Activated CD4-positive, alpha-beta memory T cell treated with anti-CD3 and anti-CD28 coated beads for 36 hours (primary cell): ENCODE measurements at places on chromosomes 11 and 22.
A peak's percentile ranks its signal among the peaks of the same experiment; 100 is the strongest.

GRCh38 chr11:125588505-125588904 is 4.1 kb upstream of the STT3A start:
- no peak for DNase-seq

DNA sequence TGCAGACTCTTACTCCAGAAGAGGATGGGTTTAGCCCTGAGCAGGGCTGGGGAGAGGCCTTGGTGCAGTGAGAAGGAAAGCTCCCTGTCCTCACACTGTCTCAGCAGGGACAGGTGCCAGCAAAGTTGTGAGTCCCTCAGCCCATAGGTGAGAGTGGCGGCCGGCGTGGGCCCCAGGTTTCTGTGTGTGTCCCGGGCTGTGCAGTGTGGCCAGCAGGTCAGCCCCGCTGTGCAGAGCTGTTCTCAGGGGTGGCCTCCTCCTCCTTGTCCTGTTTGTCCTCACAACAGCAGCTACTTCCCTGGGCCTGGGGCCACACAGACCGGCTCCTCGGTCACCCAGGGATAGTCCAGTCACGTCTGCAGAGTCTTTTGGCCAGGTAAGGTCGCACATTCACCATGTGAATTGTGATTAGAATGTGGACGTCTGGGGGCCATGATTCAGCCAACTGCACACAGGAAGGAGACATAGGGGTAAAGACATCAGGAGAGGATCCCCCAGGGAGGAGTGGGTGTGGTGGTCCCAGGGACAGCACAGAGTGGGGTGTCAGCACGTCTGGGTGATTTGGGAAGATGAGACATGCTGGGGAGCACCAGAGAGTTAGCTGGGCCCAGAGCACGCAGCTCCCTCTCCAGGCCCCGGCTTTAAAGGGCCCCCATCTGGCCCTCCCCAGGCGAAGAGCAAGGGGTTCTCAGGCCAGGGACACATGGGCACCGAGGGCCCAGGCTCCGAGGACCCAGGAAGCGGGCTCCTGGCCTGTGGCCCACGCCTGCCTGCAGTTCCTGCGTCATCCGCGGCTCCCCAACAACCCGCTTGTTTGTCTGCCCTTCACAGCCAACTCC is 81.6 kb downstream of the MYEOV start:
- no peak for DNase-seq

DNA sequence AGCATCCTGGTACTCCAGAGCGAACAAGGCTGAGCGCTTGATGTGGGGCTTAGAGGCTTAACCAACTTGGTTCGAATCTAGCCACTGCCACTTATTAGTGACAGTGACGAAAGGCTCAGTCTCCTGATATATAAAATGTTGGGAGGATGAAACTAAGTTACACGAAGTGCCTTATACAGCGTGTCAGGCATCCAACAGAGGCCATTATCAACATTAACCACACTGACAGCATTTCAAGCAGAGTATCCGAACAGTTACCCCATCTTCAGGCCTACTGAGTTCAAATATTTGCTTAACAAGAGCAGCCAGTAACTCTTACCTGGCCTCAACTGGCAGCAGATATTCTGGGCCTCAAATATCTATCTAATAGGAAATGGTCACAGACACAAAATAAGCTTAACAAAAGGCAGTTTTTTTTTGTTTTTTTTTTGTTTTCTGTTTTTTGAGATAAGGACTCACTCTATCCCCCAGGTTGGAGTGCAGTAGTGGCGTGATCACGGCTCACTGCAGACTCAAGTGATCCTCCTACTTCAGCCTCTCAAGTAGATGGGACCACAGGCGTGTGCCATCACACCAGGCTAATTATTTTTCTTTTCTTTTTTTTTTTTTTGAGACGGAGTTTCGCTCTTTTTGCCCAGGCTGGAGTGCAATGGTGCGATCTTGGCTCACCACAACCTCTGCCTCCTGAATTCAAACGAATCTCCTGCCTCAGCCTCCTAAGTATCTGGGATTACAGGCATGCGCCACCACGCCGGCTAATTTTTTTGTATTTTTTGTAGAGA is 2.9 kb downstream of the SERPIND1 start:
- DNase-seq = no peak

- no peak for DNase-seq
These were observed 11.7 kb upstream of the MPEG1 start for GRCh38 chr11:59224351-59224928.

GRCh38 chr11:28911829-28912228 is 803.6 kb downstream of the METTL15 start:
- no peak for DNase-seq

DNA sequence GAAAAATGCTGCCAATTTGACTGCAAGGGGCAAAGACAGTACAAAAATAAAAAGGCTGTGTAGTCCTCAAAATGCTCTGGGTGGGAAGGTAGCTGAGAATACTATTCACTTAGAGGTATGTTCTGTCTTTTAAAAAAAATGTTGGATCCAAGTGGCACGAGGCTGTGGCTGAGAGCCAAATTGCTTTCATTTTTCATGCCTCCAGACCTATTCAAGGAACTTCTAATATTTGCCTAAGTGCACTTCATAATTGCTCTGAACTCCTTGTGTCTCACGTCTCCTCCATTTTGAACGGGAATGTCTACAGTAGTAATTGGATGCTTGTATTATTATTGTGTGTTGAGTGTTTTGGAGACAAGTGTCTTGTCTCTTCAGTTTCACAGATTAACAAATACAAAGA is 19.1 kb upstream of the SLC22A25 start:
- DNase-seq = no peak

DNA sequence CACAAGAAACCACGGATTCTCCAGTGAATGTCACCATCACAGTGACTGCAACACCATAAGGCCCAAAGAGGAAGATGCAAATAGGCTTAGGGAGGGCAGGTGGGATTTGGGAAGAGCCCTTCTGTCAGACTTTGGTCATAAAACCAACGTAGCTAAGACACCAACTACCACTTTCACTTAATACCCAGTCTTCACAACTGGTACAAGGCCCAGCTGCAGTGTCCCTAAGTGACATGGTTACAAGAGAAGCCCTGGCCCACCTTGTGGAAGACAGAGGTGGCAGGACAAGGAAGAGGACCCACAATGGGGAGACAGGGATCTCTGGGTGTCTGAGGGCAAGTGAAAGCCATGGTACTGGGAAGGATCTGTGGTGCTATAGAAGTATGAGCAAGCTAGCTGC is 10.0 kb downstream of the VSIG10L2 start:
- DNase-seq = no peak

- DNase-seq = no peak
These were observed 16.4 kb downstream of the IL17REL start for GRCh38 chr22:49996119-49996517.

DNA sequence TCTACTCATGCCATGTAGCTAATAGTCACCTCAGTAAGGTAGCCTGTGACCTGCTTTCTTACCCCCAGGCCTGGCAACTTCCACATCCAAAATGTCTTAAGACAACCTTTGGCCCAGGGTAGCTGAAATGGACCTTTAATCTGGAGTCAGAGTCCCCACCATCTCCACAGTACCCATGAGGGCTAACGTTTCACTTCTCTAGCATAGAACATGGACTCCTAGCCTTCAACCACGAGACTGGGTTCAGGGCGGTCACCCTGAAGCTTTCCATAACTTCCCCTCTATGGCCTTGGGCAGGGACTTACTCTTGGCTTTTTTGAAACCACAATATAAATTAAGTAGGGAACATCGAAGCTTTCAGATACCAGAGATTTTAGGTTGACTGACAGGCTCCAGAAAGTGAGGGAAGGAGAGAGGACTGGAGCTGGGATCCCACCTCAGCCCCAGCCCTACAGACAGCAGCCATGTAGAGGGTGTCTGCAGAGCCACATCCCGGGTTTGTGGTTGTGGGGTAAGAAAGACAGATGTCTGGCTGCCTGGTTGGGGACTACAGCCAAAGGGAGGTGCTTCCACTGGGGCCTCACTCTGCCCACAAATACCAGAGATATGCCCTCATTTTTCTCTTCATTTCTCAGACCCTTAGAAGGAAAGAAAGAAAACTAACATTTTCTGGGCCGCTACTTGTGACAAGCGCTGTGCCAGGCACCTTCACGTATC is 2.6 kb downstream of the TBC1D10A start:
- DNase-seq = peak; percentile 63

GRCh38 chr11:121892131-121892681 is 223.8 kb downstream of the BLID start:
- DNase-seq = no peak

DNA sequence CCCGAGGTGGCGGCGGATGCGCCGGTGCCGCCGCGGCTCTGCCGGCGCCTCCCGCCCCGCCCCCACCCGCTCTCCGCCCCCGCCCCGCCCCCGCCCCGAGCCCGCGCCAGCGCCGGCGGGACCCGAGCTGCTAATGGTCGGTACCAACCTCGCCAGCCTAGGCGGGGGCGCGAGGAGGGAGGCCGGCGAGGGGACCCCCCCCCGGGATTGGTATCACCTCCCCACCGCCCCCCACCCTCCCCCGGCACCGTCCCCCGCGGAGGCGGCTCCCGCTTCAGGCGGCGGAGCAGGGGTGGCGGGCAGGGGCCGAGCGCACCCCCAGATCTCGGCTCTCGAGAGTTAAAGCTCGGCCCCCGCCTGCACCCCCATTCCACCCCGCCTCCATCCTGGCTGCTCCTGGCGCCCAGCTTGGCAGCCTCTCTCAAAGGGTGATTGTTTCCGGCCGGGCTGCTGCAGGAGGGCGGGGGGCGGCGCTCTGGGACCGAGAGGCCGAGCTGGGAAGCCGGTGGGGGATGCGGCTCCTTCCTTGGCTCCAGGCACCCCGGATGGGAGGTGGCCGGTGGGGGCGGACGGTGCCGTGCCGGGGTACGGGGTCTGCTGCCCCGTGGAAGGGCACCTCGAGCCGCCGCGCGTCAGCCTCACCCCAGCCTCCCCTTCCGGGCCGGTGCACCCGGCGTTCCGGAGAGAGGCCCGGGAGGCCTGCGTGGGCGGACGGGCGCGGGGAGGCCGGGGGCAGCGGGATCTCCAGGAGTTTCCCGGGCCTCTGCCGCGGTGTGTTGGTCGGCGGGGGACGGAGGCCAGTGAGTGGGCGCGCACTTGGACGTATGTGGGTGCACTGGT is at the start of gene B3GAT1:
Gene B3GAT1 (minus strand): TSS at position 40 of the 840 bp plus-strand sequence. CDS start 24,583 bp downstream, outside the sequence.
- peak; percentile 33 for DNase-seq

DNA sequence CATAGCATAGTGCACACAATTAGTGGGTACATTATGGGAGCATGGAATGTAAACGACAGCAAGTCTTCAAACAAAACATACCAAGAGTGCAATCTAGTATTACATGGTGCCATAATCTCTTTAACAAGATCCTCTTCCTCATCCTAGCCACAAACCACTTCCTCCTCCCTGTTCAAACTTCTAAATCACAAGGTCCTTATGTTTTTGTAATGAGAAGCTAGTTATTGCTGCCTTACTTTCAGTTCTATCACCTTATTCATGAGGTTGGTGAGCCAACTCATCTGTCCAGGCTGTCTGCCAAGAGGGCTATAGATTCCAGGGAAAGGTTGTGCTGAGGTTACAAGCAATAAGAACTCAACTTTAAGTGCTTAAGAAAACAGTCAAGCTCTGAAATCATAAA is 195.4 kb upstream of the ARHGAP20 start:
- no peak for DNase-seq

GRCh38 chr11:46588131-46588530 is 5.7 kb downstream of the AMBRA1 start:
- no peak for DNase-seq

GRCh38 chr11:3905080-3905953 is 49.9 kb downstream of the STIM1 start:
- peak; percentile 86 for DNase-seq

GRCh38 chr11:31828217-31828616 is 17.1 kb upstream of the PAX6 start:
- no peak for DNase-seq

GRCh38 chr22:19139974-19140373 is 4.5 kb downstream of the ESS2 start:
- no peak for DNase-seq

DNA sequence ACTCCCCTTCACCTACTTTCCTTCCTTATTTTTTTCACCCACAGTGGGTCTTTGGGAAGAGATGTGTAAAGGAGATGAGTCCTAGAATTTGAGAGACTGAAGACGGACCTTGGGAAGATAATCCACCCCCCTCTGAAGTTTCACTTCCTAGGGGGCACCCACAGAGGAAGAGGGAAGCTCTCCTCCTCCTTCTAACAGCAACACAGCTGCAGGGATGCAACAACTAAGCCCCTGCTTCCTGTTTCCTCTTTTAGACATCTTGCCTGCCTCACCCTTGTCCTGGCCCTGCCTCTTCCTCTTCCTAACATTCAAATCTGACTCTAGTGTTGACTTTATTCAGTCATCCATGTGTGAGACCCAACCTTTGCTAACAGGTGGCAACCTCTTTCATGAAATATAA is 424.6 kb downstream of the BUD13 start:
- DNase-seq = no peak

DNA sequence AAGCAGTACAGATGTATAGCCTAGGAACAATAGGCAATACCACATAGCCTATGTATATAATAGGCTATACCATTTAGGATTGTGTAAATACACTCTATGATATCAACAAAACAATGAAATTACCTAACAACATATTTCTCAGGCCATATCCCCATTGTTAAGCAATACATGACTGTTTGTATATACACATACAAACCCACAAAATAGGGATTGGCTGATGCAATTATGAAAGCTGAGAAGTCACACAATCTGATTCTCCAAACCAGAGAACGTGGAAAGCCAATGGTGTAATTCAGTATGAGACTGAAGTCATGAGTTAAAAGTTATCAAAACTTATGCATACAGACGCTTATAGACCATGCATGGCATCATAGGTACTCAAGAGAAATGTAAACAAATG is 700.1 kb upstream of the RAG2 start:
- DNase-seq = no peak

DNA sequence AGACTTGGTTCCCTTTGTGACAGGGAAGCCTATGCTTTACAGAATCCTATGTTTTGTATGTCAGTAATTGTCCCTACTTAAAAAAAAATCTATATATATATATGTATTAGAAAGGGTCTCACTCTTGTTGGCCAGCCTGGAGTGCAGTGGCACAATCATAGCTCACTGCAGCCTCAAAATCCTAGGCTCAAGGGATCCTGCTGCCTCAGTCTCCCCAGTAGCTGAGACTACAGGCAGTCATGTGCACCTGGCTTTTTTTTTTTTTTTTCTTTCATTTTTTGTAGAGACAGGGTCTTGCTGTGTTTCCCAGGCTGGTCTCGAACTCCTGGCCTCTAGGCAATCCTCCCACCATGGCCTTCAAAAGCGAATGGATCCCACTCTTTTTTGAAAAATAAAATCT is 2.1 kb upstream of the NEAT1 start:
- peak; percentile 20 for DNase-seq

GRCh38 chr11:119469506-119469905 is 46.5 kb upstream of the THY1 start:
- no peak for DNase-seq

- DNase-seq = no peak
These were observed 283.7 kb downstream of the CTTN start for GRCh38 chr11:70682056-70682455.
